ENCODE measurements at places on chromosomes 6 and 20. TPM values are rescaled to one million over a fixed set of nuclear protein-coding genes. Genes with fewer than 3 reads are reported as not detected.
A peak's percentile ranks its signal among the peaks of the same experiment; 100 is the strongest.

- no peaks in the 10 kb centered on the region for H3K27me3 ChIP-seq
- no peak overlapping the region for H3K4me3 ChIP-seq
- no peak overlapping the region for H3K27ac ChIP-seq
- no peaks in the 10 kb centered on the region for H3K36me3 ChIP-seq
- DNase-seq, result no peak
Measured at GRCh38 chr6:146146836-146147235, 118.0 kb downstream of the GRM1 start.

DNA sequence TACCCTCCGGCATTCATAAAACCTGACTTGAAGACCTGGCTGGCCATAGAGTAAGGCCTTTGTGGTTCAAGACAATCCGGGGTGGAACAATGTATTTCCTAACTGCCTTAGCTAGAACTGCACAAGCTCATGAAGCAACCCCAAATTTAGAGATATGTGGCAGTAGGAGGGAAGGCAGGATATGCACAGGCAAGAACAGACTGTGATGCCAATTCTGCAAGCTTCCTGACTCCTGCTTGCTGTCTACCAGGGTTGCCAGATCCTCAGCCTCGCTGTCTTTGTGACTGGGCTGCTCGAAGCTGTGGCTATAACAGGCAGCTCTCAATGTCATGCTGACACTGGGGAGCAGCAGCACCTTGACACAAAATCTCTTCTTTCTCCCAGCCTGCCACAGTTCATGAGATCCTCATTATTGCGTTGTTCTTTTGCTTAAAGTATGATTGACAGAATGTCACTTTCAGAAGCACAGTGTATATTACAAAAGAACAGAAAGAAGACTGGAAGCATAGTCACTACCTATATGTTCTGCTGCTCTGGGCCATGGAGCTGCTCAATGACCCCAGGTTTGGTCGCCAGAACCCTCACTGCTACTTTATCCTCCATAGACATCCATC lies 18.3 kb upstream of the SHLD1 start:
- no peak overlapping the region for H3K4me3 ChIP-seq
- DNase-seq, result no peak
- H3K27ac ChIP-seq, result no peak overlapping the region
- H3K4me1 ChIP-seq, result no peaks in the 10 kb centered on the region
- H3K36me3 ChIP-seq, result no peaks in the 10 kb centered on the region
- H3K27me3 ChIP-seq, result no peaks in the 10 kb centered on the region

- no peaks in the 10 kb centered on the region for H3K4me1 ChIP-seq
- peak; percentile 8 for DNase-seq
- H3K4me3 ChIP-seq, result no peak overlapping the region
- no peaks in the 10 kb centered on the region for H3K27me3 ChIP-seq
- H3K27ac ChIP-seq, result no peak overlapping the region
- H3K36me3 ChIP-seq, result no peaks in the 10 kb centered on the region
Measured at GRCh38 chr6:9540534-9541126, 874.2 kb downstream of the TFAP2A start.

SH3BGRL2 gene
- 26.4 TPM for total RNA-seq

ABHD16B gene
- total RNA-seq, result not detected
